Astrocyte of the hippocampus (primary cell): ENCODE measurements at places on chromosomes 13 and 19.

DNA sequence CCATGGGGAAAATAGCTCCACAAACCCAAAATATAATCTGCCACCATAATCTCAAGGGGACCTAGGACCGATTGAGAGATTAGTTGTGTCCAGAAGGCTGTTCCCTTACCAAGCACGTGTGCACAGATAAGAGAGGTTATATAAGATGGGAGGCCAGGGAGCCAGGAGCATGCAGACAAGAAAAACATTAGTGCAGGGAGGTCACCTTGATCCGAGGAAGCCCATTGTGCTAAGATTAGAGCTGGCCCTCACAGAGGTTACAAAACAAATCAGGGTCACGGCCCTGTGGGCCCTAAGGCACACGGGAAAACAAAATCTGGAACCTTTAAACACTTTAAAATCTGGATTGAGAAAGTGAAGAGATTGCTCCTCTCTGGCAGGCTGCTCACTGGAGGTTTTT is 37.7 kb downstream of the RGCC start:
- no peak for DNase-seq

DNA sequence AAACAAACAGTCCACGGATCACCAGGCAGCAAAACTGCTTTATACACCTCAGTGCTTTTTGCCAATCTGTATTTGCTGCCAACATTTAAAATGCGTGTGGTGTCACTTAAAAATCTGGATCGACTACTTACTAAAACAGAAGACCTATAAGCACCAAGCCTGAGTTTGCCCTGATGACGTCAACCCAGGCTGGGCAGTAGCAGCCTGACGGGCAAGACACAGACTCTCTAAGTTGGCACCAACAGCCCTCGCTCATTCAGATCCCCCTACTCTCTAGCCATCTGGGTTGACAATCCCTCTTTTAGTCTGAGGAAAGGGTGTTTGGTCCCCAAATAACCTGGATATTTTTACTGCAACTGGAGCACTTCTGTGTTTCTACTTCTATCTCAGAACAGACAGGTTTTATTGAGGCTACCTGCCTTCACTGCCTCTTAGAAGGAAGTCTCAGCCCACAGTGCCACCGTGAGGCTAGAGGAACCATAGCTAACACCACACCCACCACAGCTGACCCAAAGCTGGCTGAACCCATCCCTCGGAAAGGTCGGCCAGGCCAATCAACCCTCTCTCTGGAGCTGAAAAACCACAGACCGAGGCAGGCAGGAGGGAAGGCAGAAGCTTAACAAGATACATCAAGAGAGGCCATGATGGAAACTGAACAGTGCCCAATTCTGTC is 6.9 kb downstream of the SUGP2 start:
- DNase-seq = peak; percentile 11

DNA sequence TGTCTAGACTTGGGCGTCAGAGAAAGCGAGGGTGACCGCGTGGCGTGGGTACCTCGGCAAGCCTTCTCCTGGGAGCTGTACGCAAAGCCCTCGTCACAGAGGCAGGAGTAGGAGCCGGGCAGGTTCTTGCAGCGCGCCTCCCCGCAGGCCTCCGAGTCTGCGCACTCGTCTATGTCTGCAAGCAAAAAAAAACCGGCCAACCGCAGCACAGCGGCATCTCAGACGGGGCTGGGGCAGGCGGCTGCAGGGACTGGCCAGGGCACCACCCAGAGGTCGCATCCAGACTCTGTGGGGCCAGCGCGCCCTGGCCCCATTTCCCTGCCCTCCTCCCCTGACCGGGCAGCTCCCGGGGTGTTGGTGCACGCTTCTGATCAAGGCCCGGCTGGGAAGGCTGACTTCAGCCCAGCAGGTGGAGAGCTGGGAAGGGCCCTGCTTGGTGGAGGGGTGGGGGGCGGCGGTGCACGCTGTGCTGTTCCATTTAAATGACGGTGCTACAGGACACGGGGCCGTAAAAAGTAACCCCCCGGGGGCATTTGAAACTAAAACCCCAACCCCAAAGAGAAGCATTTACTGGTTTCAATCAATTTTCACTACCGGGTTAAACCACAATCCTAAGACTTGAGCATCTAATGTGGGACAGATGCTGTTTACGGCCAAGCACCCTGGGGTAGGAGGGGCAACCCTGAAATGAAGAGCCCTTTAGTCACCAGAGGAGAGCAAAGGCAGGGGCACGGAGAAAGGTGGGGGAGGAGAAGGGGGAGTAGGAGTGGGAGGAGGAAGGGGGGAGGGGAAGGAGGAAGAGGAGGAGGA is 28.2 kb downstream of the GAS6 start:
- DNase-seq = peak; percentile 57

- DNase-seq = peak; percentile 52
Observed at GRCh38 chr13:99199541-99200431, 868 bp upstream of the UBAC2 start.

DNA sequence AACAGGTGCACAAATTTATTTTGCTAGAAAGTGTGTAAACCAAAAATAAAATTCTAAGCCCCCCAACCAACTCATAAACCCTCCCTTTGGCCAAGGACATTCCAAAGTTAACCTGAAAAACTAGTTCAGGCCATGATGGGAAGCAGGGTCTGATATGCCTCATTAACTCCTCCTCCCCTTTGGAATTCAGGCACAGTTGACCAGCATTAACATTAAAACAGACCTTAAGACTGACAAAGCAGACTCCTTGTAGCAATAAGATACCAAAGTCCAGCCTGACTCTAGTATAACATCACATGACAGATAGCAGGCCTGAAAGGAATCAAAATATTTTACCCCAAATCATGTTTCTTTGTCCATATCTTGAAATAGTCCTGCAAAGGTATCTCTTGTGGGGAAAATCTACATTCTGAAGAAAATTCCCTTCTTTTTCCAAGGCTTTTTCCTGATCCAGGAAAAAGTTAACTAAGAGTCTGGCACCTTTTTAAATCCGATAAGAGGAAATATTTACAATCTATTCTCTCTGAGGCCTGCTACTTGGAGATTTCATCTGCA is 19.7 kb downstream of the NEK5 start:
- DNase-seq = no peak
